ENCODE measurements at places on chromosomes 6 and 20.

DNA sequence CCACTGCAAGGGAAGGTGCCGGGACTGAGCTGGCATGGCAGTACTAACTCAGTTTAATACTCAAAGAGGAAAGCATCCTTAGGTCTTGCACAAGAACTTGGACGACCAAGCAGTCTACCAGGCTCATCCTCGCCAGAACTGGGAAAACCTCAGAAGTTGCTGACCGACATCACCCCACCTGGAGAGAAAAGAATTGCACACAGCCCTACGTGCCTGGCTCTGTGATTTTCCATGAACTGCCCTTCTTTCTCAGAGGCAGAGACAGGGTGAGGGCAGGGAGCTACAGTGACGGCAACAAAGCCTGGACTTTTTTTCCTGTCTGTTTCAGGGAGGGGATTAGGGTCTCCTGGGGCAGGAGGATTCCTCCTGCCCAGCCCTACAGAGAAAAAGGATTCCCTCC, 8.0 kb downstream of the JAG1 start:
- no peak for DNase-seq

GRCh38 chr6:40817369-40817768, 221.7 kb downstream of the UNC5CL start:
- DNase-seq: no peak

- no peak for DNase-seq
Observed at GRCh38 chr6:408599-409102, 17.1 kb downstream of the IRF4 start.

DNA sequence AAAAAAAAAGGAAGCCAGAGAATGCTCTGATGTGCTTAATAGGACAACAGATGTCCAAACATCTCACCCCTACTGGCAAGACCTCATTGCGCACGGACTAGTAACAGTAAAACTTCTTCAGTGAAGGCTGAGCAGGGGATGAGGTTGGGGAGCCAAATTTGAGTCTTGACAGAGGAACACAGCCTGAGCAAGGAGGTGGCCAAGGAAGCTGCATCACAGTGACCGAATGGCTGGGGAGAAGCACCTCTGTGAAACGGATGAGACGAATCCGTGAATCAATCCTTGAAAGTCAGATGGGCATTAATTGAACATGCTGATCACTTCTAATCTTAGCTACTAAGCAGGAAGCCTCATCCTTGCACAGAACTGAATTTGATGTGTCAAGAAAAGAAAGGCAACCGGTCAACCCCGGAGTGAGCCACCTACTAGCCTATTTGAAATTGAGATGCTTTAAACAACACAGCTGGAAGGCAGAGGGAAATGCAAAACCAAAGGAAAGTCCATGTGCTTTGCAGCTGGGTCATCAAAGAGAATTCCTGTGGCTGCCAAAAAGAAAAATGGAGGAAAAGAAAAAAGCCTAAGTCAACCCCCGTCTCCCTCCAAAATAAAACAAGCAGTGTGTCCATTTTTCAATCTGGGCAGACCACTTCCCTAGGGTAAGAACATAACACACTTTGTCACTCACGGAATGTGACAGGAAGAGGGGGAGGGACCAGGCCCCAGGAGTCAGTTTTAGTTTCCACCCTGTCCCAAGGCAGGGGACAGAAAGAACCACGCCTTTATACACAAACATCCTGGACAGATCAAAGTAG, 29.5 kb downstream of the PXDC1 start:
- no peak for DNase-seq

GRCh38 chr6:140811642-140812041, 1321.1 kb upstream of the GJE1 start:
- DNase-seq: no peak

DNA sequence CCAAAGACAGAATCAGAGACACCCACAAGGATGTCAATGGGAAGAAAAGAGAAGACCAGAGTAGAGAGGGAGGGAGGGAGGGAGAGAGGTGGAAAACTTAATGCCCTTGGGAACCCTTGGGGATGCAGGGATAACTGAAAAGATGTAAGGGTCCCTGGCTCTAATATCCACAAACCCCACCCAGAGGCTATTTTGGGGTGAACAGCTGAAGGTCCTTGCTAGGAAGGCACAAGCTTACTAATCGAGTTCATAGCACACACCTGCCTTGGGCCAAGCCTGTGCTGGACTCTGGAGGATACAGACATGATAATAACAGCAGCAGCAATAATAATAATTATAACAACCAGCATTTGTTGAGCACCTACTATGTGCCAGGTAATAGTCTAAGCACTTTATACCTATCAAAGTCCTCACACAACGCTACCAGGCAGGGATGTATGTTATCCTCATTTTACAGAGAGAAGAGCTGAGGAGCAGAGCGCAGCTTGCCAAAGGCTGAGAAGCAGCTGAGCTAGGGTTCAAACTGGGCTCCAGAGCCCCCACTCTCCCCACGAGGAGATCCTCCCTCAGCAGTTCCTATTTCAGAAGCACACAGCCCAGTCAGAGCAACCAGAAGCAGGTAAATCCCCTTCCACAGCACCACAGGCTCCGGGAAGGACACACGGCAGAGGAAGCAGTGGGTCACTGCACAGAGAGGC, 174.2 kb downstream of the ANKRD60 start:
- no peak for DNase-seq

GRCh38 chr20:17936761-17937732, 31.5 kb downstream of the SNX5 start:
- no peak for DNase-seq

DNA sequence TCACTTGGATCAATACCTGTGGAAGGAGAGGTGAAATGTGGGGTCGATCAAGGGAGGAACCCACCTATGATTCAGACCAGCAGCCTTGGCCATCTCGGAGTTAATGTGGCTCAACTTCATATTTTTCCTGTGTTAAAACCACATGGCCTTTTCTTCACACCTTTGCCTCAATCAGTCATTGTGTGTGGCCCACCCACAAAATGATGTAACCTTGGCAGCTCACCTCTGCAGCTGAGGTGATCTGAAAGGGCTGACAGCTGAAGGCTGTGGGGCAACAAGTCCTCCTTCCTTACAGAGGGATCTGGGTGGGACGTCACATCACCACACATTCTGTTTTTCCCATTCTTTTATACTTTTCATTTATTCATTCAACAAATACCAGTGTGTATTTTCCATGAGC, 357.1 kb upstream of the HSF2 start:
- no peak for DNase-seq

DNA sequence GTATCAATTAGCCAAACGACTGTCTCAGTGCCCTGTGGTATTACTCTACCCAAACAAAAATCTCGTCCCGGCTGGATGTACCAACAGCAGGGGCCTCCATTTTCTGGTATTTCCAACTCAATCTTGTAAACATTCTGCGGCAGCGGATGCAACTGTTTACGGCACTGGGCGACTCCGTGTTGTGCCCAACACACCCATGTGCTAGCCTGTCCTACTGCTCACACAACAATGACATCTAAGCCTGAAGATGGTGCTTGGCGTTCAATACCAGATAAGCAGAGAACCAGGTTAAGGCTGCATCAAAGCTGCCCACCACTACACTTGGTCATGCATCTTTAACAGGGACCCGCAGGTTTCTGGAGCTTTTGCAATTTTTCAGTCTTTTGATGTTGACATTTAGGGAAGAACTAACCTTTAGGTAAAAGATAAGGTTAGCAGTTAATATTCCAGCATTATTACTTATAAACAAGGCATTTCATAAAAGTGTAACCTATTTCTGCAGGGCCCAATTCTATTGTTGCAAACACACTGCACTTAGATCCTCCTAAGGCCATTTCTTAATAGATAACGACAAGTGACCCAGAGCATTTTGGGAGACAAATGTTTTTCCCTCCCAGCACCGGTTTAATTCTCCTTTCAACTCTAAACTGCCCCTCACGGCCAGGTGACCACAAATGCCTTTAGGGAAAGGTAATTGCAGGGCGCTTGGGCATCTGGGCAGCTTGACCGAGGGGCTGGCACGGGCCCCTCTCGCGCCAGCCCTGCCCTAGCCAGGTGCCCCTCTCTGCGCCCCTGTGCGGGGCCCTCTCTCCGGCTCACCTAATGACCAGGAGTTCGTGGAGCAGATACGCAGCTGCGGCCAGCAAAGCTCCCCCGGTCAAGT, 945 bp downstream of the FAXC start:
- no peak for DNase-seq

All from stimulated activated CD8-positive, alpha-beta memory T cell treated with anti-CD3 and anti-CD28 coated beads, Interleukin-2, amount 100 ng/mL, for 1 hour (primary cell).